ENCODE measurements at places on chromosomes 2 and 18. TPM values are rescaled to one million over a fixed set of nuclear protein-coding genes. Genes with fewer than 3 reads are reported as not detected.

SCYGR4 gene
- not detected for total RNA-seq

MBP gene
- total RNA-seq = 19.2 TPM

- no peak for DNase-seq
Observed at GRCh38 chr2:44291281-44292248, 16.3 kb downstream of the SLC3A1 start.

GRCh38 chr2:169714699-169715098 lies 18.9 kb upstream of the KLHL23 start:
- DNase-seq = no peak

DNA sequence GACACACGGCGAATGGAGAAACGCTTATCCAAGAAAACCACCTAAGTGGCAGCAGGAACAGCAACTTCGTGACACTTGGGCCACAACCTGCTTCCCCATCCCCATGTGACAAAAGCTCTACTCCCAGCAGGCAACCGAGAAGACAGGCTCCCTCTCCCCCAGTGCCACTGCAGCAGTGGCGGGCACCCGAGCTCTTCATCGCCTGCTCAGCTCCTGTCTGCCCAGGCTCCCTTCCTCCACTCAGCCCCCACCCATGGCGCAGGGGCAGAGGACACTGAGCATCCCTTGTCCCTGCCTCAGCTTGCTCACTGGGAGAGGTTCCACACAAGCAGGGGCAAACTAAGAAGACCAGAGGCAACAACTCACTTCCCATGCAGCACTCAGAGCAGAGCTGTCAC lies 22.9 kb downstream of the SLC66A2 start:
- DNase-seq = no peak

DNA sequence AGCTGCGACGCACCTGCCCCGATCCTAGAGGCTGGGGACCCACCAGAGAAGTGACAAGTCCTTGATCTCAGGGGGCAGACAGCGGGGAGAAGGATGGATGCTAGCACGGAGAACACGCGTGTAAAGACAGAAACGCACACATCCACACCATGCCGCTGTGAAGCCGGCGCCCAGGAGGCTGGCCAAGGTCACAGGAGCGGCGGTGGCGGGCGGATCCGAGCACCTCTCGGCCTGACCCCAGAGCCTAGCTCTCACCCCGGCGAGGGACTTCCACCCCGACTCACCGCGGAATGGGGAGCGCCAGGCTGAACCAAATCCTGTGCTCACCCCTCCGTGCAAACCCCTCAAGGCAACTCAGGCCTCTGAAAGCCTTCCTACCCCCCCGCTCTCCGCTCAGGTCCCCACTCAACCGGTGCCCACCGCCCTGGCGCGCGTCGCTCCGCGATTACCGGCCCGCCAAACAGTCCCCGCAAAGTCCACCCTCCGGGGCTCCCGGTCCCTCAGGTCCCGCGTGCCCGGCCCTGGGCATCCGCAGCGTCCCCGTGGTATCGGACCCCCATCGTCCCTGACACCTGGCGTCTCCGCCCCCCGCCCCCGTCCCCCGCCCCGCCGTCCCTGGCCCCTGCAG lies 460 bp upstream of the LRRFIP1 start:
- DNase-seq = peak; percentile 64

DNA sequence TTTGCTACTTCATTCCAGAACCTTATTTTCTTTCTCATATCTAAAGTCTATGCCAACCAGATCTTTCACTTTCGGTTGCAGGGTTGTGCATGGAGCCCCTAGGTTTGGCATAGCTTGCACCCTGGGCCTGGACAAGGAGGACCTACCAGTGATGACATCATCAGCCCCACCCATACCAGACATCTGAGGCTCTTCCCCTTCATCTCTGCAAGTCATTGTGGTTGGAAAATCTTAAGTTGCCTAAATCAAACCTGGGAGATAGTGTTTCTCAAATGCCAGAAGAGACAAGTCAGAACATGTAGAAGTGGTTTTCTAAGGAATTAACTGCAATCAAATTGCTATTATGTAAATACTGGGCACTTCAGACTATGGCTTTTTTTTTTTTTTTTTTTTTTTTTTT lies 363.3 kb downstream of the ZNF516 start:
- DNase-seq = no peak

Data from H1 (cell line).